ENCODE measurements at places on chromosomes 5 and 9. TPM values are rescaled to one million over a fixed set of nuclear protein-coding genes. Genes with fewer than 3 reads are reported as not detected.

GRCh38 chr9:110186254-110186653, 21.7 kb downstream of the C9orf152 start:
- no peak overlapping the region for H3K4me3 ChIP-seq
- DNase-seq, result no peak
- peaks cover 9% of the 10 kb centered on the region for H3K4me1 ChIP-seq

GRCh38 chr9:20394969-20395368, 227.3 kb downstream of the MLLT3 start:
- H3K4me1 ChIP-seq, result peaks cover 24% of the 10 kb centered on the region
- no peak overlapping the region for H3K27ac ChIP-seq
- no peaks in the 10 kb centered on the region for H3K27me3 ChIP-seq
- DNase-seq, result no peak

- H3K4me1 ChIP-seq, result peaks cover 6% of the 10 kb centered on the region
- no peak overlapping the region for H3K4me3 ChIP-seq
- H3K27me3 ChIP-seq, result no peaks in the 10 kb centered on the region
- DNase-seq, result no peak
- H3K27ac ChIP-seq, result no peak overlapping the region
Measured at GRCh38 chr5:74810915-74811314, 43.9 kb downstream of the NSA2 start.

Gene NSD1
- total RNA-seq, result 99.6 TPM

DNA sequence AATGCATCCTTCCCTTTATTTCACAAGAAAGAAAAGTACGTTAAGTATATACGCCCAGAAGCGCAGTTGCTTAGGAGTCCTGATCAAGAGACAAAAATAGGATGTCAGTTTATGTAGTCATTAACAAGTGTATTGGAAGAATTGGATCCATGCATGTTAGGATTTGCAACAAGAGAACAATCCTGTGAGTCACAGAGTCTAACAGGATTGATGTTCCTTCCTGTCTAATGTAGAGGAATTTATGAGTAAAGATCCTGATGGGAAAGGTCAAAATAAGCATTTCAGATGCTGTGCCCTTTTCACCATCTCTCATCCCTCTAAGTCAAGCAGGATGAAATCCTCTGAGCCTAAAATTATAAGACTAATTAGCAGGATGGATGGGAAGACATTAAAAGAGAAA, 406.0 kb upstream of the GRIA1 start:
- H3K27me3 ChIP-seq, result no peaks in the 10 kb centered on the region
- peaks cover under 1% of the 10 kb centered on the region for H3K36me3 ChIP-seq
- H3K27ac ChIP-seq, result no peak overlapping the region
- peaks cover 9% of the 10 kb centered on the region for H3K4me1 ChIP-seq
- DNase-seq, result no peak
- H3K4me3 ChIP-seq, result no peak overlapping the region

GRCh38 chr5:37715361-37715760, 124.5 kb downstream of the GDNF start:
- DNase-seq, result no peak
- H3K4me1 ChIP-seq, result peaks cover 25% of the 10 kb centered on the region
- no peaks in the 10 kb centered on the region for H3K36me3 ChIP-seq
- peaks cover 26% of the 10 kb centered on the region for H3K27me3 ChIP-seq

DNA sequence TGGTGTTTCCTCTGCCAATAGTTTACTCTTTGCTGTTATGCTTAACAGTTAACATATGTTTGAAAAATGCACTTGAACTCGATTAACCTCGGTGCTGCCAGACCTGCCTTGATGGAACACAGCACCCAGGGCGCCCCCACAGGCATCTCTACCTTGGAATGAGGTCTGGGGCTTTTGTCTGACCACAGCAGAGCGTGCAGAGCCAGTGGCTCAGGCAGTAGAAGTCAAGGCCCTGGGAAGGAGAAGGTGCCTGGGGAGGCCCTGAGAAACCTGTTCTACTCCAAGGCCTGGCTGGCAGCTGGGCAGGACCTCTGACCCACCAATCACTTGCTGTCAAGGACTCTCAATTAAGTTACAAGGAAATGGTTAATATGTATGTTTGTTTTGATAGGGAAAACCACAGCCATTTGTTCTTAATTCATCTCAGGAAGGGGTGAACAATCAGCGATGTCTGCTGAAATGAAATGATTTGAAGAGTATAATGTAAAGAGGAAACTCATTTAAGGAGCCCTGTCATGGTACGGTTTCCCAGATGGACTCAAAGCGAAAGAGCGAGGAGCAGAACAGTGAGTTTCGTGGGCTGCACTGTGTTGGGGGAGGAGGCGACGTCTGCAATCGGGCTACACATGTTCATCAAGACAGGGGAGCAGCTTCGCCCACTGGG, 21.9 kb downstream of the MACROH2A1 start:
- peaks cover 35% of the 10 kb centered on the region for H3K36me3 ChIP-seq
- DNase-seq, result peak; percentile 65
- peak overlapping the region; percentile 71 for H3K4me3 ChIP-seq

Gene WNK2
- 75.5 TPM for total RNA-seq

Gene LCN9
- total RNA-seq, result 2.0 TPM

GRCh38 chr9:126851286-126851880, 9.1 kb upstream of the ZBTB34 start:
- no peak overlapping the region for H3K4me3 ChIP-seq
- H3K27ac ChIP-seq, result no peak overlapping the region
- H3K4me1 ChIP-seq, result no peaks in the 10 kb centered on the region
- H3K27me3 ChIP-seq, result peaks cover 28% of the 10 kb centered on the region

GRCh38 chr5:181221105-181221791, 1.8 kb upstream of the TRIM41 start:
- H3K27ac ChIP-seq, result peak overlapping the region; percentile 100
- H3K27me3 ChIP-seq, result peaks cover 27% of the 10 kb centered on the region
- peak overlapping the region; percentile 99 for H3K4me3 ChIP-seq
- H3K4me1 ChIP-seq, result peaks cover 40% of the 10 kb centered on the region
- no peak for DNase-seq

DNA sequence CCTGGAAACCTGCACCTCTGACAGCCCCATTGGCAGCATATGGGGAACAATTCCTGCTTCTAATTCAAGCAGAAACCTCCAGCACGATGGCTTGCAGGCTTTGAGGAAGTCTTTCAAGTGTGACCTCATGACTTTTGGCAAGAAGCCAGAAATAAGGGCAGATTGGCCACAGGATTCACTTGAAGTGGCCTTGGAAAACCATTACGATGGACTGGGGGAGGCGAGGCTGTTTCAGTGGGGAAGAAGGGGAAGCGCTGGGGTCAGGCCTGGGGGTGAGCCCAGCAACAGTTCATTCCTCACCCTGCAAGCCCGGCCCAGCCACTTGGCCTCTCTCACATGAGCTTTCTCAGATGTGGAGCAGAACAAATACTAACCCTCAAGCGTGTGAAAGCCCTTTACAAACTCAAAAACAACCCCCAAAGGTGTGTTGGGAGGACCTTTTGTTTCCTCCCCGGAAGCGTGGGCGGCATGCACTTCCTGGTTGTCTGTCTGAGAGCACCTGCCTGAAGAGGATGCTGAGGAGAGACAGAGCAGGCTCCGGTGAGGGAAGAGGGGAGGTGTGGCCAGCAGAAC, 26.9 kb upstream of the EEIG1 start:
- DNase-seq, result no peak
- no peaks in the 10 kb centered on the region for H3K27me3 ChIP-seq

Gene ESM1
- 0.17 TPM for total RNA-seq

GRCh38 chr5:127649018-127649439, at the start of gene CTXN3:
Gene CTXN3 (plus strand): TSS chr5:127649082. CDS start chr5:127657522, 8,440 bp downstream.
- no peaks in the 10 kb centered on the region for H3K36me3 ChIP-seq
- H3K4me3 ChIP-seq, result no peak within 1 kb of the TSS
- no peak within 1 kb of the TSS for H3K27ac ChIP-seq
- H3K27me3 ChIP-seq, result peaks cover 10% of the 10 kb centered on the region
- H3K4me1 ChIP-seq, result peaks cover 14% of the 10 kb centered on the region

- no peaks in the 10 kb centered on the region for H3K27me3 ChIP-seq
- no peak for DNase-seq
- H3K27ac ChIP-seq, result peak overlapping the region; percentile 10
- peaks cover 8% of the 10 kb centered on the region for H3K4me1 ChIP-seq
- no peak overlapping the region for H3K4me3 ChIP-seq
- no peaks in the 10 kb centered on the region for H3K36me3 ChIP-seq
Measured at GRCh38 chr5:62432621-62433064, 20.1 kb downstream of the IPO11 start.

Gene NME5
- 4.3 TPM for total RNA-seq

GRCh38 chr9:5621327-5621726, 7.6 kb upstream of the RIC1 start:
- H3K4me1 ChIP-seq, result no peaks in the 10 kb centered on the region
- H3K27ac ChIP-seq, result no peak overlapping the region
- H3K4me3 ChIP-seq, result no peak overlapping the region
- no peak for DNase-seq
- H3K27me3 ChIP-seq, result no peaks in the 10 kb centered on the region

Gene PPP1R2B
- not detected for total RNA-seq

GRCh38 chr5:160747987-160748386, 104.0 kb downstream of the ATP10B start:
- no peaks in the 10 kb centered on the region for H3K27me3 ChIP-seq
- H3K4me1 ChIP-seq, result peaks cover 6% of the 10 kb centered on the region
- H3K4me3 ChIP-seq, result no peak overlapping the region
- DNase-seq, result no peak
- H3K36me3 ChIP-seq, result no peaks in the 10 kb centered on the region

- H3K4me1 ChIP-seq, result peaks cover 50% of the 10 kb centered on the region
- H3K27ac ChIP-seq, result peak overlapping the region; percentile 10
- H3K27me3 ChIP-seq, result no peaks in the 10 kb centered on the region
- H3K36me3 ChIP-seq, result no peaks in the 10 kb centered on the region
- H3K4me3 ChIP-seq, result peak overlapping the region; percentile 17
- DNase-seq, result no peak
Measured at GRCh38 chr5:150318613-150319483, 16.1 kb upstream of the ARSI start.

GRCh38 chr5:159453209-159453608, 122.9 kb upstream of the IL12B start:
- peaks cover 13% of the 10 kb centered on the region for H3K4me1 ChIP-seq
- no peaks in the 10 kb centered on the region for H3K36me3 ChIP-seq
- no peak overlapping the region for H3K27ac ChIP-seq

GRCh38 chr5:172383191-172383802, 71.0 kb downstream of the SH3PXD2B start:
- no peak for DNase-seq
- peak overlapping the region; percentile 5 for H3K27ac ChIP-seq
- no peak overlapping the region for H3K4me3 ChIP-seq
- H3K4me1 ChIP-seq, result no peaks in the 10 kb centered on the region

DNA sequence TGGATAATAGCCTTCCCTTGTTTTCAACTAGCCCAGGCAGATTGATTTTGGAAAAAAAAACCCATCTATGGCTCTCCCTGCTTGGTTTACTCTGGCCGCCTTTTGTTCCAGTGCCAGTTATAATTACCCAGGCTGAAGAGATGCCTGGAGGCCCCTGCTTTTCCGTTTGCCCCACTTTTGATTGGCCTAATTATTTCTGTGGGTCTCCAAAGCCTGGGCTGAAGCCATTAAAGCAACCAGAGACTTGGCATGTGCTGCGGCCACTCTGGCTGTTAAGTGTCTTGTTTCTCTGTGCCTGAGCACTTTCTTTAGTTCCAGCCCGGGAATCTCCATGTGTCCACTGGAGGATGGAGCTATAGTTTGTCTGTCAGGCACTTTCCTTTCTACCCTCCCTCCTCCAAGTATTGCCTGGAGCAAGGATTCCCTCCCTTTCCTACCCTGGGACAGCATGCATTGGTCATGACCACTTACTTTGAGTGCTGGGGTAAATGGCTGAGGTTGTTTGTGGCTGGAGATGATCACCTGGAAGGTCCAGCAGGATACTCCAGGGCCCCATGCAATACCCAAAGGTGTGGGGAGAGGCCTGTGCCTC, 105.1 kb upstream of the CTSL start:
- no peak overlapping the region for H3K27ac ChIP-seq
- H3K4me1 ChIP-seq, result peaks cover 31% of the 10 kb centered on the region
- no peak for DNase-seq
- H3K27me3 ChIP-seq, result no peaks in the 10 kb centered on the region
- H3K36me3 ChIP-seq, result peaks cover 61% of the 10 kb centered on the region

DNA sequence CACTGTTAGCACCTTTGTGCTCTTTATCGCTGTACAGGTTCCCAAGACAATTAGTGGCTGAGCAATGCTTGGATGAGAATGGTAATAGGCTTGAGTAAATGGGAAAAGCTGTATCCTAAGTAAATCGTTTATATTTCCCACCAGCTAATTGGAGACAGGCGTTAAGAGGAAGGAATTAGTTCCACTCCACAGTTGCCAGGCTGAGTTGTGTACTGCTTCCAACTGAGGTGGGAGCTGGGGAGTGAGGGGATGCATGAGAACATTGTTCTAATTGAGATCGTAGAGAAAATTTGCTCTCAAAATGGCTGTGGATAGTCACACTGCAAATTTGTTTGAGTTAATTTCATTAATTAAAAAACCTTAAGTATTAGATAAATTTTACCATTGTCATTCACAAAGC, 285.0 kb upstream of the ADAMTSL1 start:
- no peak overlapping the region for H3K4me3 ChIP-seq
- H3K4me1 ChIP-seq, result peaks cover 18% of the 10 kb centered on the region
- DNase-seq, result no peak
- no peaks in the 10 kb centered on the region for H3K27me3 ChIP-seq
- no peaks in the 10 kb centered on the region for H3K36me3 ChIP-seq
- H3K27ac ChIP-seq, result no peak overlapping the region

GRCh38 chr5:173669483-173669882, 53.0 kb upstream of the BOD1 start:
- H3K36me3 ChIP-seq, result no peaks in the 10 kb centered on the region
- H3K4me3 ChIP-seq, result no peak overlapping the region
- no peak overlapping the region for H3K27ac ChIP-seq
- H3K4me1 ChIP-seq, result peaks cover 47% of the 10 kb centered on the region
- H3K27me3 ChIP-seq, result no peaks in the 10 kb centered on the region
- DNase-seq, result no peak

DNA sequence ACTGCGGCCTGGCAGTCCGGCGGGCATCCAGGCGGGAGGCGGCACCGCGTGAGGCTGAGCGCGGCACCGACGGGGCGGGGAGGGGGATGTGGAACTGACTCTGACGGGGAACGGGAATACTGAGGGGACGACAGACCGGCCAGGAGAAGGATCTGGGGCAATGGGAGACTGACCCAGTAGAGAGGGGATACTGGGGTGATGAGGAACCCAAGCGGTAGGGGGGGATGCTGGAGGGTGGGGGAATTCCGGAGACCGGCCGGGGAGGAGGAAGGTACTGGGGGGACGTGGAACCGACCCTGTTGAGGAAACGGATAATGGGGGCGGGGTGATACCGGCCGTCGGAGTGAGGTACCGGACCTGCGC, 423 bp downstream of the IPPK start:
- peaks cover 4% of the 10 kb centered on the region for H3K36me3 ChIP-seq
- peak overlapping the region; percentile 88 for H3K27ac ChIP-seq
- H3K4me3 ChIP-seq, result peak overlapping the region; percentile 96

- H3K27ac ChIP-seq, result peak overlapping the region; percentile 86
- H3K4me3 ChIP-seq, result peak overlapping the region; percentile 100
- H3K4me1 ChIP-seq, result peaks cover 32% of the 10 kb centered on the region
- H3K36me3 ChIP-seq, result no peaks in the 10 kb centered on the region
Measured at GRCh38 chr5:98770911-98771322, 2.5 kb upstream of the RGMB start.

GRCh38 chr9:80061096-80061495, 489.3 kb downstream of the TLE4 start:
- no peak overlapping the region for H3K27ac ChIP-seq
- DNase-seq, result no peak
- no peaks in the 10 kb centered on the region for H3K36me3 ChIP-seq
- no peak overlapping the region for H3K4me3 ChIP-seq

All from type B pancreatic cell (in vitro differentiated cells).